ENCODE measurements at places on chromosomes 13 and 19.
A peak's percentile ranks its signal among the peaks of the same experiment; 100 is the strongest.

GRCh38 chr13:85575110-85575509 lies 224.1 kb downstream of the SLITRK6 start:
- no peak for DNase-seq

GRCh38 chr13:110916301-110917142 lies 1.7 kb upstream of the ANKRD10 start:
- DNase-seq = no peak

DNA sequence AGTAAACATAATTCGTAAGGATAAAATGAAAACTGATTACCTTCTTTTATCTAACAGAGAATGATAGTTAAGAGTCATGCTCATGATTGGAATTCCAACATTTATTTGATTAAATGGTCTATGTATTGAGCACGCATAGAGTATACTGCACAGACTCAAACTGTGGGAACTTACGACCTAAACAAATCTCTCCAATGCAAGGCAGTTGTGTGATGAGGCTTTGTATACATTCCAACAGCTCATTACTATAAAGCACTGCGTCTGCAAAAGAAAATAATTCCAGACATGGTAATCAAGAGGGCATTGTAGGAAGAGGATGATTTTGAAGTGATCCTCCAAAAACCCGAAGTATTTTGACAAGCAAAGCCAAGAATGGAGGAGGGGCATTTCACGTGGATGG lies 169.5 kb downstream of the NUFIP1 start:
- no peak for DNase-seq

DNA sequence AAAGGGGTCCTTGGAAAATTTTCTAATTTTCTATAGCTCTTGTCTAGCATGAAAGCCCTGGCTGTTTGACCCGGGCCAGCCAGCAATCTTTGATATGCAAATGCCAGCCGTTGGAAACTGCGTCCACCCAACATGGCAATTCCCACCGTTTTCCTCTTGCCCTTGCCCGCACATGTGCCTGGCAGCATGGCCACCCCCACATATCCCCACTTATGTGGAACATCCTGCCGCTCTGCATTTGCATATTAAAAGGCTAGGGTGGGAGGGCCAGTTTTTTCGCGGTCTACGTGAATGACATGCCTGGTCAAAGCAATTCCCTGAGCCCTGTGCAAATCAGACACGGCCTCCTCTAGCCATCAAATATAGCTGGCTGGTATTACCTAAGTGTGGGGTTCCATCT lies 110.3 kb upstream of the TDRD3 start:
- no peak for DNase-seq

DNA sequence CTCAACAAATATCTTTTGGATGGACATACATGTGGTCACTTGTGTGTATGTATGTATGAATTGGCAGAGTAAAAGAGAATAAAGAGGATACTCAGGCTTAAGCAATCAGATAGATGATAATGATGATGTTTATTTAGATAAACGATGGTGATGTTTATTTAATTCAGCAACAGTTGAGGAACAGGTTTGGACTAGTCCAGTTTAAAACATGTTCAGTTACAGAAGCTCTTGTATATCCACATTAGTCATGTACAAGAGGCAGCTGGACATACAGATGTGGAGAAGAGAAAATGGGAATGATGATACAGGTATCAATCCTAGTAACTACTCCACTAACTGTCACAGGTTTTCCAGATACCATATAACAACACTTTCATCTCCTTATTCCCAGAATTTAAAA lies 232.1 kb downstream of the DIAPH3 start:
- DNase-seq = no peak

- no peak for DNase-seq
These were observed 28.9 kb upstream of the KPNA3 start for GRCh38 chr13:49821216-49822009.

DNA sequence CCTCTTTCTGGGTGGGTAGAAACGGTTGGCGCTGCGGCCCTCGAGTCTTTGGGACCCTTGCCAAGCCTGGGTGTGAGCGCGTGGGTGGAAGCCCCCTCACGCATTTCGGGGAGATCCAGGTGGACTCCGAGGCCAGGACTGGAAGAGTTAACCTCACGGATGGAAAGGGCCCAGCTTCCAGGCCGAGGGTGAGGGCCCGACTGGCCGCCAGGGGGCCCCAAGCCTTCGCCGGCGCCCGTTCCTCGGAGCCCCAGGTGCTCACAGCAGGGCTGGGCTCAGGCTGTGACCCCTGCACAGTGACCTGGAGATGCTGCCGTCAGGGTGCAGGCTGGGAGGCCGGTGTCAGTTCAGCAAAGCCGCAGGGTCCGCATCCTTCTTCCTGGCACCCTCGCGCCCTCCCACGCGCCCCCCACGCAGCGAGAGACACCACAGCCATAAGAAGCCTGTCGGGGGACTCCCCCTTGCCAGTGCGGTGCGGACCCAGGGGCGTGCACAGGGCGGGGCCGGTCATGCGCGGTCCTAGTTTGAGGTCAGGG lies 34.2 kb upstream of the TMEM255B start:
- peak; percentile 80 for DNase-seq

DNA sequence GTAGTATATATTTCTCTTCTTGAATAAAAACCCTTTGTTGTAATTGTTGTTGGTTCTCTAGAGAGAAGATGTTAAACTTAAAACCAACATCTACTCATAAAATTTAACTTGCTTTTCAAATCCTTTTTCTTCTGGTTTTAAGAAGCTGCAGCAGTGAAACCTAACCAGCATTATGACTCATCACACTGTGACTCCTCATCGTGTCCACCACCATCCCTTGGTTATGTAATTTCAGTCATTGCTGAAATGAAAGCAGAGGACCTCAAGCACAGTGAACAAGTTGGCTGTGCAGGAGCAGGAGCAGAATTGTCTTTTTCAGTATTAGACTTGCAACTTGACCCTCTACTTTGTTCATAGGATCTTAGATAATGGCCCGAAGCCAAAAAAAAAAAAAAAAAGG lies 64.9 kb upstream of the HTR2A start:
- DNase-seq = no peak

- no peak for DNase-seq
These were observed 6.8 kb upstream of the LRFN1 start for GRCh38 chr19:39327363-39328045.

- DNase-seq = no peak
These were observed 38.0 kb downstream of the FAM124A start for GRCh38 chr13:51260154-51260553.

DNA sequence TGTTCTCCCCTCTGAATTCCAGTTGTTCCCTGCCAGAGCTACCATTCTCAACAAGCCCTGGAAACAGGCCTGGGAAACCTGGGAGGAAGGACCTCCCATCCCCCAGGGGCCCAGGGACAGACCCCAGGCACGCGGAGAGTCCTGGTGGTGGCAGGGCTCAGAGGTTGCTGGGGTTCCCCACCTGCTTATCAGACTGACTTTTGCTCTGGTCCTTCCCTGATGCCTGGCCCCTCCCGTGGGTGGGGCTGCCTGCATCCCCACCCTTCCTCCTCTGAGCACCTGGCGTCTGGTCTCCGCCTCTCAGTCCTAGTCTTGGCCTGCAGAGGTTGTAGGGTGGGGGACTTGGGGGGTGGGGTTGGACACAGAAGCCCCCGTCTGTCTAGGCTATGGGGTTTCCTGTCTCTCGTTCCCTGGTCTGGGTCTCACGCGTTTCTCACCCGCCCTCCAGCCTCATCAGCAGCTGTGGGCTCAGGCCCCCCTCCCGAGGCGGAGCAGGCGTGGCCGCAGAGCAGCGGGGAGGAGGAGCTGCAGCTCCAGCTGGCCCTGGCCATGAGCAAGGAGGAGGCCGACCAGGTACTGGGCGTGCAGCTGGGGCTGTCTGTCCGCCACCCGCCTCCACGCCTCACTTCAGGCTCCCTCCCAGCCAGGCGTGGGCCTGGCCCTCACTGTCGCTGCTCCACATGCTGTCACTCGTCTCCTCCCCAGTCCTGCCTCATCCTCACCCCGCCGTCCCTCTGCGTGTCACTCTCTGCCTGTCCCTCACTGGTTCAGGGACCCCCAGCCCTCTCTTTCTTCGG lies 13.6 kb downstream of the EPN1 start:
- no peak for DNase-seq

GRCh38 chr13:39580881-39581575 lies 22.0 kb downstream of the LHFPL6 start:
- no peak for DNase-seq

DNA sequence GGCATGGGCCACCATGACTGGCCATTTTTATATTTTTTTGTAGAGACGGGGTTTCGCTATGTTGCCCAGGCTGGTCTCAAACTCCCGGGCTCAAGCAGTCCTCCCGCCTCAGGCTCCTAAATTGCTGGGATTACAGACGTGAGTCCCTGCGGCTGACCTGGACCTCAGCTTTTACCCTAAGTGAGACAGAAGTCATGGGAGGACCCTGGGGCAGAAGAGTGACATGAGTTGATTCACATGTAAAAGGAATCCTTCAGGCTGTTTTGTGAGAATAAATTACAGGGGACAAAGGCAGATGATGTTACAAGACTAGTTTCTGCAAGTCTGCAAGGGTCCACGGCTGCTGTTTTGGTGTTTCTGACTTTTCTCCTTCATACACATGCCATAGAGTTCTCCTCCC lies 2.6 kb upstream of the BCAM start:
- no peak for DNase-seq
